ENCODE measurements at places on chromosomes 1 and 21.

GRCh38 chr1:23475641-23476040 lies 8.3 kb downstream of the ASAP3 start:
- DNase-seq = peak; percentile 90

DNA sequence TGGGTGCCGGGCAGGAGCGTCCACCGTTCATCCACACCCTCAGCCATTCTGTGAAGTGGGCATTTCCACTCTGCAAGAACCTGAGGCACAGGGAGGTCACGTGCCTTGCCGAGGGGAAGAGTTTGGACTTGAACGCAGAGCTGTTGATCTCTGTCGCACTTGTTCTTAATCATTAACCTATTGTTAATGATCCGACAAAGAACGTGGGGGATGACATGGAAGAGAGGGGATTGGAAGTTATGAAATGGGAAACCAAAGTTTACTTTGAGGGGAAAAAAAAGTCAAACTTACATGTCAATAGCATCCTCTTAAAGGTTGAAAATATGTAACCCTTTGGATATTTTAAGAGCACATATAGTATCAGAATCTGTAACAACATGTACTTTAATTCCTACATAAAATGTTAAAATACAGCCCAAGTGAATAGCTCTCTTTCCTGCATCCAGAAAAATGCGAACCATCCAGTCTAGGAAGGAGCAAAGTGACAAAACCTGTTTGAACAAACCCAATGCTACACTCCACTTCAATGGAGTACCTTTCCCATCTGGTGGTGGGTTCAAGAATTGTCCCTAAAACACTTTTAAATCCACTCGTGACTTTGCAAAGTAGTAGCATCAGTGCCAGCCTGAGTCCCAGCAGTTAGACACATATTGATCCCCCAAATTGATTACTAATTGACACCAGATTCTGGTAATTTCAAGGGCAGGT lies 75.5 kb downstream of the SETD4 start:
- DNase-seq = no peak

DNA sequence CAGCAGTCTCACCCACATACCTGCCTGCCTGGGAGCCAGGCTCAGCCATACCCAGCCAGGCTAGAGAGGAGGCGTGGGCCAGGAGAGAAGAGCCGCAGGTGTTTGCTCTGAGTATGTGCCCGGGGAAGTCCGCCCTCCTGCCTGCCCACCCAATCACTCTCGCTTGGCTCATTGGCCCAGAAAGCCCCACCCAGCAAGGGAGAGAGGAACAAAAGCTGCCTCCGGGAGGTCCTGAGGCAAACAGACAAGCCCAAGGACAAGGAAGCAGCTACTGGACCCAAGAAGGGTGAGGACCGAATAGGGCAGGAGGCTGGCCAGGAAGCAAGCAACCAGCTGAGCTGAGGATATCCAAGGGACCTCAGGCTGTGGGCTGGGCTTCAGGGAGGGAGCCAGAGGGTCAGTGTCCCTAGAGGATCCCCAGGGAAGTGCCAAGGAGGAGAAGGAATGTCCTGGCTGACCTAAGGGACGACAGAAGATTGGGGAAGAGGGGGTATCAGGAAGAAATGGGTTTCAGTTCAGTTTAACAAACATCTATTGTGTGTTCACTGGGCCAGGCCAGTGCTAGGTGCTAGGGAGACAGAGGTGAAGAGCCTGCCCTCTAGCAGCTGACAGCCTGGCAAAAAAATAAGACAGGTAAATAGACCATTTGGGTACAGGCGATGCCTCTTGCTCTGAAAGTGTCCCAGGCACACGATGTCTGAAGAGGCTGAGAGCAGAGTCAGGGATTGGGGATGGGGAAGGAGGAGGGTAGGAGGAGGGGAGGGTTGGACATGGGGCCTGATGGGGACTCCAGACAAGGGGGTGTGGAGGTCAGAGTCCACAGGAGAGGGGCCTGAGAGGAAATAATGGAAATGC lies at the start of gene GJB4:
Gene GJB4 (plus strand): TSS at position 238 of the 855 bp plus-strand sequence. CDS start 1,515 bp downstream, outside the sequence.
- DNase-seq = no peak

DNA sequence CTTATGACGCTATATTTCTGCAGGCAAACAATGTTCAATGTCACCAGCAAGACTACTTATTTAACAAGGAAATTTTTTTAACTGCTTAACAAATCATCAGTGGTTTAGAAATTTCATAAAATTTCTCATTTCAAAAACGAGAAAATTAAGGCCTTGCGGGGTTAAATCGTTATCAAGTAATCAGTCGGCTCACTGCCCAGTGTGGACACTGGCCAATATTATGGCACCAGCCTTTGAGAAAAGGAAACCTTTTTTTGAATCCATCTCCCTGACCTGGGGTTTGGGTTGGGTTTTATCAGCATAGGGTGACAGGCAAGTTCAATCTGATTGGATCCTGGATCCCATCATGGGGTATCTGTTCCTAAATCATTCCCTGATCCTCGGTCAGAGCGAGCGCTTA lies 461.2 kb downstream of the SETD4 start:
- DNase-seq = no peak

DNA sequence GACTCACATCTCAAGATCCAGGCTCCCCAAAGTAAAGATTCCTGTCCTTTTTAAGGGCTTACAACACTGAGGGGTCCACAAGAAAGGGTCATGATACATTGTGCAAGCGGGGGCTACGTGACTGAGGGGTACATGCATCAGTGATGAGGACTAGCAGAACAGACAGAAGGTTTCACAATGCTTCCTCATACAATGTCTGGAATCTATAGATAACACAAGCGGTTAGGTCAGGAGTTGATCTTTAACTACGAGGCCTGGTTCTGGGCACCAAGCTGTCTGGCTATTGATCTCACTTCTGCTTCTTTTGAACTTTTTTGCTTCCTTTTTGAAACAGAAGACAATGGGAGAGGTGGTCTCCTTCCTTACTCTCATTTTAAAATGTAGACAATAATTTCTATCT lies 718.6 kb downstream of the AMY1C start:
- no peak for DNase-seq

DNA sequence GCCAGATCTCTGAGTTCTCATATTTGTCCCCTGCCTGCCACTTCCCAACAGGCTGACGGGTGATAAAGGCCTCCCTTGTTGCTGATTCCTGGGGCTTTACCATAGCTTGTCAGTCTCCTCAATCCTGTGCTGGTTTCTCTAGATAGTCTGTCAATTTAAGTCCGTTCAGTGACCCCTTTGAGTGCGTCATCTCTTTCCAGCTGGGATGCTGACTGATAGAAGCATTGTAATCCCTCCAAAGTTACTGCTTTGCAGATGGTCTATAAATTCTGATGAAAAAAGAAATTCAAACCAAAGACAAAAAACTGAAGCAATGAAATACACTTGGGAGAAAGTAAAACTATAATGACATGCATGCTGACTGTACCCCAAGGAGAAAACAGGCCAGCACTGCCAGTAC lies 28.3 kb downstream of the RHOU start:
- DNase-seq = no peak

- peak; percentile 81 for DNase-seq
Measured at GRCh38 chr1:185044981-185045813, at the start of gene RNF2. Gene RNF2 (plus strand): TSS chr1:185045558. CDS start chr1:185087554, 41,996 bp downstream.

- DNase-seq = peak; percentile 70
Measured at GRCh38 chr1:222798116-222798515, 16.7 kb upstream of the DISP1 start.

DNA sequence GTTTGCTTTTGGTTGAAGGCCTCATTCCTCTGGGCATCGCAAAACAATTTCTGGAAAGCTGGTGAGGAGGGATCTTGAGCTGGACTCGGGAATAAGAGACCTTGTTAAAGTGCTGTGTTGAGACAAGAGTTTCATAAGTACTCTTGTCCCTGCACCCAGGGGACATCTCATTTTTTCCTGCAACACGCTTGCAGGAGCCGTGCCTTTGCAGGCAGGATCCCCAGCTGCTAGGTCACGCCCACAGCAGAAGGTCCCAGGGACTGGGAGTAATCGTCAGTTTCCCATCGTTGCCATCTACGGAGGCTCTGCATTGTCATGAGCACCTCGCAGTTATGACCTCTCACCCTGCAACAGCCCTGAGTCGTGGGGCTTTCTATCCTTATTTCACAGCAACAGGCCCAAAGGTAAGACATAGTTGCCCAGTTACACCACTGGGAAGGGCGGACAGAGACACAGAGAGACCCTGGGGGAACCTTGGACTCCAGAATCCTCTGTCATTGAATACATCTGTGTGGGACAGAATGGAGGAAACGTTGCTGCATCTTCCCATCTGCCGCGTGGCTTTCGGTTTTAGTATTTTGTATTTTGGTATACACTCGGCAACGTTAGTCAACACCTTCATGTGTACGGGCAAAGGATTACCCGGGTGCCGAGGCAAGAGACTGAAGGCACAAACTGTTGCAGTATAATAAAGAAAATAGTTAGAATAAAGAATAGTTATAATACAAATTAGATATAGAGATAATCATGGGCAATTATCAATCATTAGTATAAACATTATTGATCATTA lies 60.4 kb upstream of the DMRTB1 start:
- no peak for DNase-seq

- no peak for DNase-seq
Measured at GRCh38 chr1:21296509-21297354, 6.5 kb upstream of the ECE1 start.

- DNase-seq = no peak
Measured at GRCh38 chr1:231534703-231535159, 6.3 kb downstream of the TSNAX start.

GRCh38 chr1:74504125-74504932 lies 8.1 kb downstream of the LRRC53 start:
- peak; percentile 36 for DNase-seq

- no peak for DNase-seq
Measured at GRCh38 chr1:177092001-177092400, 72.5 kb downstream of the ASTN1 start.

DNA sequence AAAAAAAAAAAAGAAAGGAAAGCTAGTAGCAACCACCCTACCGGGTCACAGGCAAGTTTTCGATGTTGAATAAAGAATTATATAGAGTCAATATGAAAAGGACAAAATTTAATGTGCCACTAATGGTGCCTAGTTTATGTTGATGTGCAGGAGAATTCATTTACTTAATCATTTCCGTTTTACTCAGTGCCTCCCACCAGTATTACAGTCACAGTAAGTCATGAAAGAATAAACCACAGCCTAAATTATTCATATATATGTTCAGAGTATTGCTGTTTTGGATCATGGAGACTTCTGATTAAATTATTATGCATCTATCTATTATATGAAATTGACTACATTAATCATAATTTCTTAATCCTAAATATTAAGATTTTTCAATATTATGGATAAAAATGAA lies 35.3 kb downstream of the FNBP1L start:
- DNase-seq = peak; percentile 27

- DNase-seq = peak; percentile 3
Measured at GRCh38 chr1:60035921-60036320, 37.6 kb downstream of the C1orf87 start.

GRCh38 chr1:174189428-174190062 lies 30.2 kb downstream of the RABGAP1L start:
- DNase-seq = no peak

DNA sequence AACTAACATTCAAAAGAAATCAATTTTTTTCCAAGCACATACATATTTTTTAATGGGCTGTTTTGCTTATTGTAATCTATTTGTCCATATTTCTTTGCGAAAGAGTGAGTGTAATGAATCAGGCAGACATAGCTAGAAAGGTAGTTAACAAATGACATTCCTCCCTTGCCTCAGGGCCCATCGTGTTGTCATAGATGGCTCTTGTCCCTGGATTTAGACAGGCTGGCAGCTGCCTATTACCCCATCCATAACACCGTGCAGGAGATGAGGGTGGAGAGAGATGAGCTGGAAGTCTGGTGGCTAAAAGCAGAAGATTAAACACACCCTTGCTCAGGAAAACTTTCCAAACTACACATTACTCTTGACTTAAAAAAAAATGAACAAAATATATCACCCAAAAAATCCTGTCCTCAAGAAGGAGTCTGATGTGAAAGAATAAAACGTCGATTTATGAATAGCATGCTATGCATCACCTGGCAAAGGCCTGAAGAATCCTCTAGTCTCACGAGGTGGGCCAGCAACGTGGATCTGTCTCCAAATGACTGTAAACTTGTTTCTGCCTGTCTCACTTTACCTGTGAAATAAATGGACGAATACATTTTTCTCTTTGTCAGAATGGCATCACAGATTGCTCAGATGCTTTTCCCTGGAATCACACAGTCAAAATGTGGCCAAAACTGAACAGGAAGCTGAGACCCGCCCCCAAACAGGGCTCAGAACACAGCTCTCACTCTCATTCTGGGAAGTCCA lies 55.7 kb downstream of the C21orf91 start:
- no peak for DNase-seq

GRCh38 chr1:224783006-224783651 lies 146.3 kb upstream of the DNAH14 start:
- no peak for DNase-seq

DNA sequence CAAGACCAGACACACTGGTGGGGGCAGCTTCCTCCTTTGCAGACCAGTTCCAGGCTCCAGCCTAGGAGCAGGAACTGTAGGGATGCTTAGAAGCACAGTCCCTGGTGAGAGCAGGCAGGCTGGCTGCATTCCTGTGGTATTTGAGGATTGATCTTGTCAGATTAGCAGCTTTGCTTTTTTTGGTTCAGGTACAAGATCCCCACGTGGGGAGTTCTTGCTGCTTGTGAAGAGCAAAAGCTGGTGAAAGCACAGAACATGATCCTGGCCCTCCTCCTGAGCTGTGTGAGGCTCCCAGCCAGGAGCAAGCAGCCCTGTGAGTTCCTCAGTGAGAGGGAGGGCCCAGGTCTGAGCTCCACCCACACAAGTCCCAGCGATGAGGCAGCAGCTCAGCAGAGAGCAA lies 75.3 kb upstream of the ARTN start:
- peak; percentile 95 for DNase-seq

GRCh38 chr1:55061000-55061705 lies 21.8 kb downstream of the PCSK9 start:
- DNase-seq = no peak
